ENCODE measurements at places on chromosomes 11 and 22.

- DNase-seq = no peak
Measured at GRCh38 chr11:69369945-69370344, 76.0 kb downstream of the MYEOV start.

- peak; percentile 92 for DNase-seq
Measured at GRCh38 chr11:66891851-66892660, 35.2 kb downstream of the LRFN4 start.

DNA sequence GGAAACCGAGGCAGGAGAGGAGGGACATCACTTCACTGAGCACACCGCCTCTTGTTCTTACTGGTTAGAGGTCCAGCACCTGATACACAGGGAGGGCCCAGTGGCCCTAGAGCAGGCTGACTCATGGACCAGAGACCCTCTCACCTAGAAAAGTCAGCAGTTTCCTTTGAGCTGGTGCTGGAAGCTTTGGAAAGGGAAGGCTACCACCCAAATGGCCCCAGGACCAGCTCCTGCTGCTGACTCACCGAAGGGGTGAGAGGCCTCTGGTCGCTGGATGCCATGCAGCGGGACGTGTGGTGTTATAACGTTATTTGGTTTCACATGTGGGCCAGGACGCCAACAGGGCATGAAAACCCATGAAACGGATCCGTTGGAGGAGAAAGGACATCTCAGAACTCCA lies 3.8 kb downstream of the NADSYN1 start:
- no peak for DNase-seq

- DNase-seq = no peak
Measured at GRCh38 chr11:35664977-35665441, 2.4 kb downstream of the TRIM44 start.

- no peak for DNase-seq
Measured at GRCh38 chr11:2801711-2802388, 83.7 kb downstream of the CDKN1C start.

- DNase-seq = peak; percentile 2
Measured at GRCh38 chr22:49326558-49326957, 501.1 kb downstream of the BRD1 start.

DNA sequence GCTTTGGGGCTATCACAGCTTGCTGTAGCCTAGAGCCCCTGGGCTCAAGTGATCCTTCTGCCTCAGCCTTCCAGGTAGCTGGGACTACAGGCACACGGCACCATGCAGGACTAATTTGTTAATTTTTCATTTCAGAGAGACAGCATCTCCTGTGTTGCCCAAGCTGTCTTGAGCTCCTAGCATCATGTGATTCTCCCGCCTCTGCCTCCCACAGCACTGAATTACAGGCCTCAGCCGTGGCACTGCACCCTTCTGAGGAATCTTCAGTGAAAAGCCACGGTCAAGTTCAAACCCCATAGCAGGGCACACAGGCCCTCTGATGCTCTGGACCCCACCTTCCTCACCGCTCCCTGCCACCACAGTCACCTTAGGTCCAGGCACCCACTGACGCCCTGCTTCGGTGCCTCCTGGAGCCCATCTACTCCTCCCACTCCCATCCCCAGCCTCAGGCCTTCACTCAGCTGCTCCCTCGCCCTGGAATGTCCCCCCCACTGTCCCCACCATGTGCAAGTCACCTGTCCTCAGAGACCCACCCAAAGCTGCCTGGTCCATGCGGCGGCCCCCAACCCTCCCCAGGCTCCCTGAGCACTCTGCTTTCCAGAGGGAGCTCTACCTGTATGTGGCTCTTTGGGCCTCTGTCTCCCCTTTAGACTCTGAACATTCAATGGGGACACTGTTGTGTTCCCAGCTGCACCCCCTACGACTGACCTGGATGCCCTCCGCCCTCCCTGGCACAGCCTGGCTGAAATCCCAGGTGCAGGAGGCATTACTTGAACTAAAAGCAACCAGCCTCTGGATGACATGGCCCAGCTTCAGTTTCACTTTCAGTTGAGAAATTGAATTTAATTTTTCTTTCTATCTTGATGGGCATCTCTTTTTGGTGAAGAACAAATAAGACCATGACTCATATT lies 1.6 kb downstream of the APOL2 start:
- peak; percentile 24 for DNase-seq

- no peak for DNase-seq
Measured at GRCh38 chr22:36029406-36029755, 757 bp upstream of the RBFOX2 start.

DNA sequence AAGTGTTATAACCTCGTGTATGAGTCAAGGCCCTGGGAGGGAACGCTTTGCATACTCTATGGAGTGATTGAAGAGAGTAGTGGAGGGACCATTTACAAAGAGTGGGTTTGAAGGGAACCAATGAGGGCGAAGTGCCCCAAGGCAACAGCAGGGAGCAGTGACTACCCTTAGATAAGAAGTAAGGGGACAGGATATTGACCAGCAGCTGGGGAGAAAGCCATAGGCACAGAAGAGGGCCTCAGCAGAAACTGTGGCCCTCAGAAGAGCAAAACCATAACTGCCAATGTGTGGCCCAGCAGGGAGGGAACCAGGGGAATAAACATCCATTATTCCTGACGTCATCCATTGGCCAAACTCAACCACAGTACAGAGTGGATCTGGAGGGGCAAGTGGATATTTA lies 24.7 kb downstream of the PARVA start:
- no peak for DNase-seq

GRCh38 chr11:2812371-2812991 lies 73.1 kb downstream of the CDKN1C start:
- no peak for DNase-seq

DNA sequence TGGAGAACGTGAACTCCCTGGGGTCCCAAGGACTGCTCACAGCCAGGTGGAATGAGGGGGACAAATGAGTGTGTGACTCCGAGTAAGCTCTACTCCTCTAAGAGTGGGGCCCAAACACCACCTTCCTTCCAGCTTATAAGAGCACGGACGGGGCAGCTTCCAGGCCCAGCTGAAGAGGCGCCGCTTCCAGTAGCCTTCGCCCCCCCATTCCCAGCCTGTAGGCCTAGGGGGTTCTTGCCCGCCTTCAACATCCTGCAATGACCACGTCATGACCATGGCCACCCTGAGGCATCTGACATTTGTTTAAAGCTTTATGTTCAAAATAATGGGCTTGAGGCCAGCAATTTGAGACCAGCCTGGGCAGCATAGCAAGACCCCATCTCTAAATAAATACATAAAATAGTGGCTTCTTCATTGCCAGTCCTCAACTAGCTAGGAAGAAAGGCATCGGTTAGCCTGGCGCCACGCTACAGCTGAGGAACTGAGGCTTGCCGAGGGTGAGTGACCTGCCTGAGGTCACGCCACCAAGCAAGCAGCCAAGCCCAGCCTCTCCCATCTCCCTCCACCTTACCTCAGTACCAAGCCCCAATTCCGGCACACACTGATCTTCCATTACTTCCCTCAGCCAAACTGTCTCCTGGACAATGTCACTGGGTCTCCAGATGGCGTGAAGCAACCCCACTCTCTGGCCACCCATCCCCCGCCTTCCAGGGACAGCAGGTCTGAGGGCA lies 7.8 kb upstream of the TNFRSF13C start:
- DNase-seq = no peak

DNA sequence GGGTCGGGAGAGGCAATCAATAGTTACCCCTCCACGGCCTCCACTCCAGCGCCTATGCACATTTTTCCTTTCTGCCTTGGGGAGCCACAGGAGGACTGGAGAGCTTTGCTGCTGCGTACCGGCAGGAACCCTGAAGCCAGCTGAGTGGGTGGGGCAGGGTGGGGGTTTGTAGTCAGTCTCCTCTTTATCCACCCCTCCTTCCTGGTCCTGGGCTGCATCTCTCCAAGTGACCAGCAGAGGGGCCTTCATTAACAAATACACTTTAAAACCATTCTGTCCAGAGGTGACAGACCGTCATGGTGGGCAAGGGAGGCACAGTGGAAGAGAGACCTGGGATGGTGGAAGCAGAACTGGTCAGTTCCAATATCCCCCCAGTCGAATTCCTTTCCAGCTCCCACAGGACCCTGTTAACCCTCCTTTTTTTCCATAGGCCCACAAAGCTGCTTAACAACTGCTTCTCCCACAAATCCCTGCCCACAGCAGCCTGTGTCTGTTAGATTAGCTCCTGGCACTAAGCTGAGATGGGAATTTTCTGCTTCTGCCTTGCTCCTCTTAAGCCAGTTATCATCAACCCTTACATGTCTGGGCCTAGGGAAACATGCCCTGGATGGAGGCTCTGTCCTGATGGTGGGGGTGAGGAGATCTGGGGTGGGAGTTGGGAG lies 3.9 kb upstream of the ABCG4 start:
- DNase-seq = peak; percentile 90

DNA sequence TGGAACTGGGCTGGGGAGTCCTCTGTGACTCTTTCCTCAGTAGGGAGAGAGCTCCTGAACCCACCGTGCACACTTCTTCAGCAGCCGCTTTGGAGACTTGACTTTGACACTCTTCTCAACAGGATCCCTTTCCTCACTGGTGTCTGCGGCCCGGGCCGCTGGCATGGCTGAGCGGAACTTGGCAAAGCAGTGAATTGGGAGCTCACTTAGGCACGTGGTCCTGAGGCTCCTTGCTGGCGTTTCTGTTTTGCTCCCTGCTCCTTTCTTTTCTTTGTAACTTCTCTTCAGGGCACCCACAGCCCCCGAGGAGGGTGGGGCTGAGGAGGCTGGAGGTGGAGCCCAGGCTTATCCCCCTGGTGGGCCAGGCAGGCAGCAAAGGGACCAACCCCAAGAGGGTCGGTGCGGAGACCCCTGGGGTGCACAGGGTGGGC lies 8.4 kb upstream of the KCNQ1OT1 start:
- peak; percentile 53 for DNase-seq

GRCh38 chr22:38032681-38033521 lies 24.3 kb upstream of the PICK1 start:
- DNase-seq = peak; percentile 62

DNA sequence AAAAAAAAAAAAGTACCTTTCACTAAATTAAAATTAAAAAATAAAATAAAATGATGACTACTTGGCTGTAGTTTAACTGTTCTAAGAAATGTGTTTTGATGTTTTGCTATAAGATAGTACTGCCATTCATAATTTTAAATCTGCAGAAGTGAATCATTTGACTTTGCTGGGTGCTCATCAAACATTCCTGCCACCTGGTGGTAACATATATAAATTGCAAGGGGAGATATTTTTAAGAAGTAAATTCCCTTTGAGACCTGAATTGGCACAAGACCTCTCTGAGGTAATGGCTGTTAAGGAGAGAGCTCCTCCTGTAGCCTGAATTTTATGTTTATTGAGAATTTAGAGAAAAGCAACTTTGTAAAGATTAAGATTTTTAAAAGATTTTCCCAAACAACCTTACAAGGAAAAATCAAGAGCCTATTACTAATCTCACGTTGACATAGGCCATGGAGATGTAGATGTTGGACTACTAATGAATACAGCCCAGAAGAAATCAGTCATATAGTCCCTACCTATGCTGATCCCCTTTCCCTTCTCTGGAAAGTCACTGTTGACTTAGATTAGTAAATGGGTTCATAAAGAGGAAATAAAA lies 11.9 kb upstream of the NARS2 start:
- peak; percentile 22 for DNase-seq

GRCh38 chr22:35899736-35900135 lies 128.9 kb downstream of the RBFOX2 start:
- DNase-seq = no peak

DNA sequence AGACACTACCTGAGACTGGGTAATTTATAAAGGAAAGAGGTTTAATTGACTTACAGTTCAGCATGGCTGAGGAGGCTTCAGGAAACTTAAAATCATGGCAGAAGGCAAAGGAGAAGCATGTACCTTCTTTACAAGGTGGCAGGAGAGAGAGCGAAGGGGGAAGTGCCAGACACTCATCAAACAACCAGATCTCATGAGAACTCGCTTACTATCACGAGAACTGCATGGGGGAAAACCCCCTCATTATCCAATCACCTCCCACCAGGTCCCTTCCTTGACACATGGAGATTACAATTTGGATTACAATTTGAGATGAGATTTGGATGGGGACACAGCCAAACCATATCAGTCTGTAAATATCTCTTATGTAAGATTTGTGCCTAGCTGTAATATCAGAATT lies 50.9 kb upstream of the ATXN10 start:
- no peak for DNase-seq

Measured in AG20443 (cell line).